ENCODE measurements at places on chromosomes 2 and 18.

DNA sequence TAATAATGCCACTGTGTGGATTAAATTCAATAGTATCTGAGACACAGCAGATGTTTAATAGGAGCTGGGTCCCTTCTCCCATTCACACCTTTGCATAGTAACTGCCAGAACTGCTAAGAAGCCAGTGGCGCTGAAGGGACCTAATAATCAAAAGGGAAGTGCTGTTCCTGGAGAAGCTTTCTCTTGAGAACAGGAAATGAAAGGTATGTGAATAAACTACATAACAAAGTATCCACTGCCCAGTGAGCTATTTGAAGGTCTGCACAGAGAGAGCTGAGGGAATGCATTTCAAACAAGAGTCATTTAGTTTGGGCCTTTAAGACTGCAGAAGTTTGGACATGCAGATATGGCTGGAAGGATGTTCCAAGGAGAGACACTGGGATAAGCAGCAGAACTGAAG lies 56.1 kb upstream of the KIDINS220 start:
- DNase-seq = no peak

DNA sequence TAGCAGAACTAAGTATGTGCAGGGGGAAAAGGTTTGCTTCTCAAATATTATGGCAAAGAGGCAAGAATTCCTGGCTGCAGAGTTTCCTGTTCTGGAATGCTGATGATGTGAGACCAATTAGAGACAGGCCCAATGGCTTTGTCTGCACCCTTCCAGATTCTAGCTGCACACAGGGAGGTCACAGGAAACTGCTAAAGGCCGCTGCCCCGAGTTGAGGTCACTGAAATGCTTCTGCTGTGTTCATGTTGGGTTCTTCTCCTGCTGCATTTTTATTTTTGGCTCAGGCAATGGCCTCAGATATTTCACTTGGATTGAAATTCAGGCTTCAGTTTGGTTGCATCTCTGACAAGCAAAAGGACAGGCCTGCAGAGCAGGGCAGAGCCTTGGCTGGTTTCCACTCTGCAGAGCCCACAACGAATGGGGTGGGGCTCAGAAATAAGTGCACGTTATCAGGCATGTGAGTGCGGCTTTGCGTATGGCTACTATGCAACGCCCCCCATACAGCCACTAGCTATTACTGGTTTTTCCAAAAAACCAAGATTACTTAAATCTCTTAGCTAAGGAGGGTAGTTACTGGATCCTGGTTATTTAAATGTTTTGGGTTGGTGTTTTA lies 66.9 kb upstream of the FZD5 start:
- no peak for DNase-seq

GRCh38 chr18:22550366-22550765 lies 132.7 kb upstream of the CTAGE1 start:
- no peak for DNase-seq

- DNase-seq = no peak
Measured at GRCh38 chr2:63051042-63051794, 588 bp downstream of the OTX1 start.

- no peak for DNase-seq
Measured at GRCh38 chr18:10201659-10202058, 252.8 kb upstream of the APCDD1 start.

GRCh38 chr2:217033186-217033585 lies 173.3 kb upstream of the TNP1 start:
- no peak for DNase-seq

Measured in activated CD8-positive, alpha-beta memory T cell treated with anti-CD3 and anti-CD28 coated beads for 4 hours (primary cell).